ENCODE measurements at places on chromosomes 6 and 20.

DNA sequence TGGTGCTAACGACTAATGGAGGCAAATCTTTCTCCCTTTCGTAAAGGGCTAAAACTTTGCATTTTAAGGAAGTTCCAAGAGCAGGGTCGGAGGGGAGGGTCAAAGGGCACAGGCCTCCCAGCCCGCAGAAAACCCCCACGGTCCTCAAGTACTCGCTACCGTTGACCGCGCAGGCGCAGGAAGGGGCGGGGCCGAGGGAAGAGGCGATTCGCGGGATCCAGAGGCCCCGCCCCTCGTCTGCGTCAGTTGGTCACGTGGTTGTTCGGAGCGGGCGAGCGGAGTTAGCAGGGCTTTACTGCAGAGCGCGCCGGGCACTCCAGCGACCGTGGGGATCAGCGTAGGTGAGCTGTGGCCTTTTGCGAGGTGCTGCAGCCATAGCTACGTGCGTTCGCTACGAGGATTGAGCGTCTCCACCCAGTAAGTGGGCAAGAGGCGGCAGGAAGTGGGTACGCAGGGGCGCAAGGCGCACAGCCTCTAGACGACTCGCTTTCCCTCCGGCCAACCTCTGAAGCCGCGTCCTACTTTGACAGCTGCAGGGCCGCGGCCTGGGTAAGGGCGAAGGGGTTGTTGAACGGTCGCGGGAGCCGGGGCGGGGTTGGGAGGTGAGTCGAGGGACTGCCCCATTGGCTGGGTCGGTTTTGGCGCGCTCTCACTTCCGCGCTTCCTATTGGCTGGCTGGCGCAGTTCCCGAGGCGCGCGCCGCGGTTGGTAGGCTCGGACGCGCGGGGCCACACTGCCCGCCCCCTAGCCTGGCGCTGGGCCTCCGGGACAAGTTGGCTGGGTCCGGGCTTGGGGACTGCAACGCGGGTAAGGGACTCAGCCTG, at the start of gene GMNN:
GMNN (plus strand) TSS at position 242 of the 824 bp plus-strand sequence. CDS start 2,310 bp downstream, outside the sequence.
- peak; percentile 95 for DNase-seq

DNA sequence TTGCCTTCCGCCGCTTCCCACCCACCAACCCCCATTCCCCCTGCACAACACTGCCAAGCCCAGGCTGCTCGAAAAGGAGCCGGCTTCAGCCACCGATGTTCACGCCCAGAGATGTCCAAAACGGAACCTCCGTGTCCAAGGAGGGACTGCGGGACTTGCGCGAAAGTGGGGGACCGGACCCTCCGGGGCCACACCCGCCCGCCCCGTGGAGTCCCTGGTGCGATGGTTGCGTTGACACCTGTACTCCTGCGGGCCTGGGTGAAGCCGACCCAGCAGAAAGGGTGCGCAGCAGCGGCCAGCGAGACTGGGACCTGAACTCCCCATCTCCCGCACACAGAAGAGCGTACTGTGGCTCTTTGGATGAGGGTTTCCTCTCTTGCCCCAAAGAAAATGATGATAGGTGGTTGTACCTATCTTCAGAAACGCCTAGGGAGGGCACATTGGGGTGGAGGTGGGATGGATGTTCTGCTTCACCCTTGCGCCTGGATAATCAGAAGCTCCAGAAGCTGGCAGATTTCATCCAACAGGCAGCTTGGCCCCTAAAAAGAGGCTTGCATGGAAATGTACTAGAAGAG, 1.9 kb upstream of the VGLL2 start:
- no peak for DNase-seq

GRCh38 chr6:146423452-146423851, 120.2 kb upstream of the RAB32 start:
- DNase-seq: no peak

DNA sequence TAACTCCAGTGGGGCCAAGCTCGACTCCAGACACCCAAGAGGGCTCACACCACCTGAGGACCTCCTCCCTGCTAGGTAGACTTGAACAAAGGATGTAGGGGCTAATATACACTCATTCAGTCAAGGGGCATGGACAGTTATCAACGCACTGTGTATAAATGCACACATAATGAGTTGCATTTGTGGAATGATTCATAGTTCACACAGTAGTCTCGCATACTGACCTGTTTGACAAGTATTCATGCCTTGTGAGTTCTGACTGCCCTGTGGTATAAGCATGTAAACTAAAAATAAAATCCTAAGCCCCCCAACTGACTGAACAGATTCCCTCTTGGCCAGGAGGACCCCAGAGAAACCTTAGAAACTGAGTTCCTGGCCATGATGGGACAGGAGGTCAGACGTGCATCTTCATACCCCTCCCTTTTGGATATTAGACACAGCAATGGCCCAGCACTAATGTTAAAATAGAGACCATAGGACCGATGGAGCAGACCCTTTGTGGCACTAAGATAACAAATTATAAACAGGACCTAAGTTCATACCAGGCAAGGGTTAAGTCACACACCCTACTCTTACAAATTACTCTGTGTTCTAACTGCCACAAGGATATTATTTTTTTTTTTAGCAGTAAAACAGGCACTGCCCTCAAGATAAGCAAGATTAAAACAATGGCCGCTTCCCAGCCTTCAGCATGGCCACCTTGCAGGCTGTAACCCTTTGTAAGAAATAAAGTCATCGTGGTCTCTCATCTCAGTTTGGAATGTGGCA, 124.4 kb downstream of the TTLL2 start:
- no peak for DNase-seq

DNA sequence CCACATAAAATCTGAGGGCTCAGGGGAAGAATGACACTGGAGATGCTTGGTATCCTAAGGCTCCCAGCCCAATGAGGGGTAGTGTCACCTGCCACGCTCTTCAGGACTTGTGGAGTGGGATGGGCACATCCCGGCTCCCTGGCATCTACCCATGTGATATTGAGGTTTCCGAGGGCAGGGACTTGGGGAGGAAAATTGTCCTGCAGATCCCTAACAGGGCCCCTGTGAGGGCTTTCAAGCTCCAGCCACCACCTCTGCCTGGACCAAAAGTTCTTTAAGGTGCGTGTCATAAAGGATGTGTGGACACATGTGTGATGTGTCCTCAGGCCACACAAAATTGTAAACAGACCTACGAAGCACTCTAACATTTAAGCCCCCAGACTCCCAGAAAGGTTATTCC, 2.5 kb downstream of the SCML4 start:
- no peak for DNase-seq

DNA sequence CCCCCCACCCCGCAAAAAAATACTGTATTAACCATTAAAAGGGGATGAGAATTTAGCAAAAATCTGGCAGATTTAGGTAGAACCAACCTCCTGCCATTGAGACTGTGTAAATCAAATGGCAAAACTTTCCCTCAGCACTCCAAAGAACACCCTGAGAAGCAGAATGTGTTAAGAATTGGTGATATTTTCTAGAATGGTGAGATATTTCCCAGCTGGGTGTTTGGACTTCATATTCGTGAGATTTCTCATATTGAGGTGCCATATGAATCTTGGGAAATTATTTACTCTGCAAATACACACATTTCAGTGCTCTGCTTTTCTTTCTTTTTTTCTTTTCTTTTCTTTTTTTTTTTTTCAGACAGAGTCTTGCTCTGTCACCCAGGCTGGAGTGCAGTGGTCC, 66.3 kb upstream of the FOXO3 start:
- no peak for DNase-seq

GRCh38 chr6:43203718-43204095, 21.7 kb downstream of the CUL9 start:
- DNase-seq: no peak

DNA sequence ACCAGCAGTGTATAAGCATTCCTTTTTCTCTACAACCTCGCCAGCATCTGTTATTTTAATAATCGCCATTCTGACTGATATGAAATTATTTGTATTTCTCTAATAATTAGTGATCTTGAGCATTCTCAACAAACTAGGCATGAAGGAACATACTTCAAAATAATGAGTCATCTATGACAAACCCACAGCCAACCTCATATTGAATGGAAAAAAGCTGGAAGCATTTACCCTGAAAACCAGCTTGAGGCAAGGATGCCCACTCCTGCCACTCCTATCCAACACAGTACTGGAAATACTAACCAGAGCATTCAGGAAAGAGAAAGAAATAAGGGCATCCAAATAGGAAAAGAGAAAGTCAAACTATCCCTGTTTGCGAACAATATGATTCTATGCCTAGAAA, 390.6 kb upstream of the ID4 start:
- DNase-seq: no peak

DNA sequence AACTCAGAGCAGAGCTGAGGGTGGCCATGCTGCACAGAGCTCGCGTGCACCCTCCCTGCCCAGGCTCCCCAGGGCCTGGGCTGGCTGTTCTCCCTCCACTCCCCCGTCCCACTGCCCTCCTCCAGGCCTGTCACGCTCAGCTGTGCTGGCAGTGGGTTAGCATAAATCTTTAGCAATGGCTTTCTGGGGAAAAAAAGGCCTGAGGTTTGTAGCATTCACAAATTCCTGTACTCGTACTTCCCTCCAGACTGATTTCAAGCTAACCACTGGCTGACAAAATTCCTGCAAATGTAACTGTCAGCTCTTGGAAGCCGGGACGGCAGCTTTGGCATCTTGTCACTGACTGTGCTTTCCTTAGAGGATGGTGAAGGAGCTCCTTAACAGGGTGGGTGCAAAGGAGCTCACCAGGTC, 22.3 kb upstream of the SMOC2 start:
- DNase-seq: no peak

DNA sequence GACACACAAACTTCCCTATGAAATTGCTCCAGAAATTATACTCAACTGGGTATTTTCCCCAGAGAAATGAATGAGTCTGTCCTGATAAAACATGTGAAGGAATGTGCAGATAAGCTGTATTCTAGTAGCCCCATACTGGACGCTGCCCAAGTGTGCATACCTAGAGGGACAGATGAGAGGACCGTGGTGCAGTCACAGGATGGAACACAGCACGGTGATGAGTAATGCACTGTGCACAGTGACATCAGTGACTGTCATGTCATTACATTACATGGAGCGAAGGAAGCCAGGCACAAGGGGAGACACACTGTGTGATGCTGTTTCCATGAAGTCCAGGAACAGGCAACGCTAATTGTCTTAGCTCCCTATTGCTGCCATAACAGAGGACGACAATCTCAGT, 155.5 kb downstream of the CDH4 start:
- DNase-seq: no peak

DNA sequence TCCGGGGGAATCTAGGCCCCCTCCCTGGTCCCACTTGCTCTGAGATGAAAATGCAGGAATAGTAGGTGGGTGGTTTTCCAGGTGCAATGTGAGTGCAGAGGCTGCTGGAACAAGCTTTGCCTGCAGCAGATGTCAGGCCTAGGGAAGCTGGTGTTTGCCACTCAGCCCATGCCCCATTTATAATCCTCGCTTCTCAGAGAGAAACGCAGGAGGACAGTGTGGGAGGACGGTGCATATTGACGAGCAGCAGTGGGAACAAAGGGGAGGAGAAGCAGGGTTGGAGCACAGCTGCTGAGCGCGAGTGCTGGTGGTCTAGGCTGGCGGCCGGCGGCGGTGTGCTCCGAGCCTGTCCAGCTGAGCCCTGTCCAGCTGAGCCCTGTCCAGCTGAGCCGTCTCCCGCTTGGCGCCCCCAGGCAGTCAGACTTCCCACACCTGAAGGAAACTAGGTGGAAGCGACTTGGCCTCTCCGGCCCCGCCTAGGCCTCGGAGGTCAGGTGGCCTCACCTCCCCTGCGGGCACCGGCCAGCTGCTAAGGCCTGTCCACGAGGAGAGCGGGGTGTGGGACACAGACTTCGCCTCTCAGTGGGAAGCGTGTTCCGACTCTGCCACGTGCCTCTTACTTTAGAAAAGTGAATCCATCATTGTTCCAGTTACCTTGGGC, 49.7 kb upstream of the FRMD1 start:
- DNase-seq: no peak

DNA sequence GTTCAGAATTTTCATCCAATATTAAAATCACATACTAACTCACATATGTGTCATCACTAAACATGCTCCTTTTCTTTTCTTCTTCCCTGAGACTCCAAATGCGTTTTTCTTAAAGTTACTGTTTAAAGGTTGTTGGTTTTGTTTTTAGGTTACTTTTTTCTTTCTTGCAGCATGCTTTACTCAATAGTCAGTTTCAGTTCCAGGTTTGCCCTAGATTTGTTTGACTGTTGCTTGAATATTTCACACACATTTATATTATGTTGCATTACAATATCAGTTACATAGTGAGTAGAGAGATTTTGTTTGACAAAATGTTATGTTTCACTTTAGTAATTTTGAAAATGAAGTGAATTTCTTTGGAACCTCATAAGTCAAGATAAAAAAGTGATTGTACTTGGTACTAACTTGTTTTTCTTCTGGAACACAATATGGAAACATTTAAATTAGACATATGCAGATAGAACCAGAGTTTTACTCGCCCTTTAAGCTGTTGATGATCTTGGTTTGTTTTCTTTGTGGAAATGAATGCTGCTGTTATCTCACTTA, 27.3 kb downstream of the FNDC1 start:
- no peak for DNase-seq

GRCh38 chr6:157223021-157223430, 100.3 kb downstream of the TMEM242 start:
- no peak for DNase-seq

- DNase-seq: no peak
Measured at GRCh38 chr6:163352011-163352685, 62.4 kb upstream of the QKI start.

GRCh38 chr6:166058064-166058739, 109.4 kb downstream of the TBXT start:
- DNase-seq: no peak

All from activated CD8-positive, alpha-beta memory T cell treated with anti-CD3 and anti-CD28 coated beads for 4 hours (primary cell).